ENCODE measurements at places on chromosomes 5 and 9.

GRCh38 chr5:179344431-179345182 lies 654 bp downstream of the ADAMTS2 start:
- no peak for DNase-seq

- DNase-seq, result peak; percentile 39
Measured at GRCh38 chr5:50699737-50700136, 33.3 kb downstream of the PARP8 start.

- DNase-seq, result no peak
Measured at GRCh38 chr9:89036891-89037290, 45.6 kb downstream of the S1PR3 start.

GRCh38 chr5:172447646-172448365 lies 6.5 kb downstream of the SH3PXD2B start:
- DNase-seq, result no peak

GRCh38 chr9:74379718-74380117 lies 117.4 kb upstream of the RORB start:
- peak; percentile 5 for DNase-seq

DNA sequence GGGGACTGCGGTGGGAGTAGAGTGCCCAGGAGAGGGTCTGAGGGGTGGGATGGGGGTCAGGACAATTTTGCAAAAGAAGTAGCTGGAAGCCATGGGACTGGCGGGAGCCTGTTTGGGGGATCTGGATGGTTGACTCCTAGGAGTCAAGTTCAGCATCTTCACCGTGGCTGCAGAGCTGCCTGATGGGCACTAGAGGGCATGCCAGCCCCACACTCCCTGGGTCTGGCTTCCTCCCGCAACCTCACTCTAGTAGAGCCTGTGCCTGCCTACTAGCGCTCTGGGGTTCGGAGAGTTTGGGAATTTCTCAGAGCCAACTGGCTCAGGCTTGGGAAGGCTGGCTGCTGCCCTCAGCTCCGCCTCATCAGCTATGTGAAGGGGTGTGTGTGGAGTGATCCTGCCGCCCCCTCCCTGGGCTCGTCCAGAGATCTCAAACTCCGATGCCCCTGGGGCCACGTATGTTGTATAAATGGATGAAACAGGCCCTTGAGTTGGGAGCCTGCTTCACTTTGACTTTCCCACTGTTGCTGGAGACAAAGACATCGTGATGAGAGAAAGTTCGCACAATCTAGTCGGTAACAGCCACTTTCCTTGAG lies 10.8 kb downstream of the TSPAN17 start:
- peak; percentile 59 for DNase-seq
